T-helper 17 cell (primary cell): ENCODE measurements at places on chromosomes 6 and 20. TPM values are rescaled to one million over a fixed set of nuclear protein-coding genes. Genes with fewer than 3 reads are reported as not detected.

The LAMA4 gene
- total RNA-seq, result not detected

The FAM83C gene
- not detected for total RNA-seq

- no peak overlapping the region for H3K4me3 ChIP-seq
- H3K4me1 ChIP-seq, result peaks cover 8% of the 10 kb centered on the region
- H3K36me3 ChIP-seq, result peaks cover 12% of the 10 kb centered on the region
- H3K27me3 ChIP-seq, result no peaks in the 10 kb centered on the region
- H3K27ac ChIP-seq, result no peak overlapping the region
These were observed 468.0 kb downstream of the UTRN start for GRCh38 chr6:144753023-144753705.

DNA sequence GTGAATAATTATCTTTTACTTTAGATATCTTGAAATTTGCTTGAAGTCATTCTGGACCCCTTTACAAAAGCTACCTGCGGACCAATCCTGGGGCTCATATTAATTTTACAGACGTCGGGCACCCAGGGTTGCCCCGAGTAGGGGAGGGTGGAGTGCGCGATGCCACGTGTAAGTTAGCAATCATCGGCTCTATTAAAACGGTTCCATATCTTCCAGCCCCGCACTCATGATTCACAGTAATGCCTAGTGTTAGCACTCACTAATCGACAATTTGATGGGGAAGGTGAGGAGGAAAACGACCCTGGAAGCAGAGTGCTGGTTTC is 34.9 kb upstream of the TCF21 start:
- H3K27me3 ChIP-seq, result peaks cover 50% of the 10 kb centered on the region
- H3K27ac ChIP-seq, result no peak overlapping the region
- H3K36me3 ChIP-seq, result peaks cover 4% of the 10 kb centered on the region
- DNase-seq, result no peak
- peaks cover 6% of the 10 kb centered on the region for H3K4me1 ChIP-seq
- no peak overlapping the region for H3K4me3 ChIP-seq

The TTBK1 gene
- total RNA-seq, result 0.05 TPM

DNA sequence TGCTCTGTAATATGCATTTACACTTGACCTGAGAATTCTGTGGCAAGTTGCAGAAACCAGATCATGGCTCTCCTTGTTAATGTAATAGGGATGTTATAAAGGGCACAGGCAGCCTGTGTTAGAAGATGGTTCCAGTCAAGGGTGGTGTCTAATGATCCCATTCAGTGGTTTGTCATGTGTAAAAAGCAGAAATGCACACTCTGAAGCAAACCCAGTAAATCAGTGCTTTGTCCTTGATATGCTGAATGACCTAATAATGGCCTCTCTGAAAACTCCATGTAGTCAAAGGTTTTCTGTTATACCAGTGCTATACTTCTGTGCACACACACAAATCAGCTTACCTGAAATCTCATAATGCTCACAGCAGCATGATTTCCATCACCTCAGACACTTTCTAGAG is 66.2 kb downstream of the SOBP start:
- no peaks in the 10 kb centered on the region for H3K4me1 ChIP-seq
- no peak overlapping the region for H3K27ac ChIP-seq
- no peak overlapping the region for H3K4me3 ChIP-seq
- peaks cover 16% of the 10 kb centered on the region for H3K27me3 ChIP-seq
- H3K36me3 ChIP-seq, result no peaks in the 10 kb centered on the region
- no peak for DNase-seq

DNA sequence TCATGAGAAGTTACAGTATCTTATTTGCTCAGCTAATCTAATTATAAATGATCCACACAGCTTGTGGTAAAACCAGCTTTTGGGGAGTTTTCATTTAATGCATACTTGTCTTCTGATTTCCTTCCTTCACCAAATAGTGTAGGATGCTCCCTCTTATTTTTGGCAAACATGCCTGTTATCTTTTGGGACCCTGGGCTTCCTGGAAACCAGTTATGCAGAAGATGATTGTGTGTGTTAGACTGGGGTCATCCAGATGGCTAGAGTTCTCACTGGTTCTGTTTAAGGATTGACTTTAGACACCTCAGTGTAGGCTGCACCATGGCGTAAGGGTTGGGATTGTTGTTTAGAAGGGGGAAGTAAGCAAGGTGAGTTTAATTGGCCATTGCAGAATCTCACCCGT is 61.3 kb downstream of the PTPN1 start:
- peak overlapping the region; percentile 90 for H3K27ac ChIP-seq
- peaks cover 12% of the 10 kb centered on the region for H3K36me3 ChIP-seq
- H3K27me3 ChIP-seq, result no peaks in the 10 kb centered on the region
- H3K4me3 ChIP-seq, result no peak overlapping the region
- peaks cover 50% of the 10 kb centered on the region for H3K4me1 ChIP-seq

DNA sequence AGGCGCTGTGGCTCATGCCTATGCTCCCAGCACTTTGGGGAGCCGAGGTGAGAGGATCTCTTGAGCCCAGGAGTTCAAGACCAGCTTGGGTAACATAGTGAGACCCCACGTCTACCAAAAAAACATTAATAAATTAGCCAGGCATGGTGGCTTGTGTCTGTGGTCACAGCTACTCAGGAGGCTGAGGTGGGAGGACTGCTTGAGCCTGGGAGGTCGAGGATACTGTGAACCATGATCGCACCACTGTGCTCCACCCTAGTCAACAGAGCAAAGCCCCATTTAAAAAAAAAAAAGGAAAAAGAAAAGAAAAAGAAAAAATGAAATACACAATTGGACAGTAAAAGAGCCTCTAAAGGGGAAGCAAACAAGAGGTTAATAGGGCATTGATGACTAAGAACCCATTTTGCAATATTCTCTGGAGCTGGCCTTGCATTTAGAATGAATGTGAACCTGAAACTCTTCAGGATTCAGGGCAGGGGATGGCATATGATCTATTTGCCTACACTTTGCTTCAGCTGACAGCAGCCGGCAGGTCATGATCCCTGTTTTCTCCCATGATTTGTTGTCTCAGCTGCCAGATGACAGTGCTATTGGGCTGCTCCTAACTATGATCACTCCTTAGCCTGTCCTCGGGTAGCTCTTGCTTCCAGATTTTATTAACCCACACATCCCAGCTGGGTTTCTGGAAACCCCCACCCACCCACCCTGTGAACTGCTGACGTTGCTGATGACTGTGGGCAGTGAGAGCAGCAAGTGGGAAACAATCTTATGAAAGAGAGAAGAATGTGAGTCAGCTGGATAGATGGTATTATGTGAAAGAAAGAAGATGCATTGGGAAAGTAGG is 83.8 kb upstream of the ELOVL5 start:
- peaks cover 16% of the 10 kb centered on the region for H3K4me1 ChIP-seq
- peaks cover 19% of the 10 kb centered on the region for H3K27me3 ChIP-seq
- no peak for DNase-seq
- no peak overlapping the region for H3K4me3 ChIP-seq
- H3K27ac ChIP-seq, result no peak overlapping the region
- H3K36me3 ChIP-seq, result no peaks in the 10 kb centered on the region

DNA sequence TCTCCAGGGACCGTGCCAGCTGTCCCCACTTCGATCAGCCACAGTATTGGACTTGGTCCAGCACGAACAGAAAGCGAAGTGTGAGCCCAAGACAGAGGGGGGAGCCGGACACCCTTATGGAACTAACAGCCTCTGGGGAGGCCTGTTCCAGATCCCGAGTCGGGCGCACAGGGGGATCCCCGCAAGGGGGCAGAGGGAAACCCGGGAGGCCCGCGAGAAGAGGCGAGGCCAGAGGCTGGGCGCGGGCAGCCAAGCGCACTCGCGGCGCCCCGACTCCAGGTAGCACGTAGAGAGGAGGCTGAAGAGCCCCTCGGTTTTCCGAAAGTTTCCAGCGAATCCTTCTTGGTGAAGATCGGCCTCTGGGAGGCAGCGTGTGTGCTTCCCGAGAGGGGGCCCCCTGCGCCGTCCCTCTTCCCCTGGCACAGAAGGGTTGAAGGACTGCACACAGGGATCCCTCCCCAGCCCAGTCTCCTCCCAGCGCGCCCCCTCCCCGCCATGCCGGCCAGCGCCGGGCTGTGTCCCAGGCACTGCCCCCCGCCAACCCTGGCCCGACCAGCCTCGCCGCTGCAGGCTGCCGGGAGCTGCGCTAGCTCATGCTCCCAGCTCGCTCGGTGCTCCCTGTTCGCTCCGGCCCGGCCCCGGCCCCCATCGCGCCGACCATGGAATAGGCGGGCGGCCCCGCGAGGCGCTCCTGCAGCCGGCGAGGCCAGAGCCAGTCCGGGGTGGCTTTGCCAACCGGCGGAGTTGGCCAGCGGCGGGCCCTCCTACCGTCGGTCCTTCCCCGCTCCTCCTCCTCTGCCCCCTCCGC is 577 bp upstream of the SLC24A3 start:
- H3K36me3 ChIP-seq, result peaks cover 4% of the 10 kb centered on the region
- DNase-seq, result no peak
- no peak overlapping the region for H3K4me3 ChIP-seq
- peaks cover 53% of the 10 kb centered on the region for H3K27me3 ChIP-seq
- no peak overlapping the region for H3K27ac ChIP-seq
- no peaks in the 10 kb centered on the region for H3K4me1 ChIP-seq

GRCh38 chr6:43475516-43475915 is 1.9 kb upstream of the TJAP1 start:
- no peak for DNase-seq
- H3K27ac ChIP-seq, result peak overlapping the region; percentile 99
- no peak overlapping the region for H3K4me3 ChIP-seq
- H3K4me1 ChIP-seq, result peaks cover 24% of the 10 kb centered on the region

The SLC2A10 gene
- total RNA-seq, result not detected

The SLC35F1 gene
- total RNA-seq, result not detected

GRCh38 chr20:47921408-47921807 is 136.1 kb upstream of the SULF2 start:
- H3K36me3 ChIP-seq, result no peaks in the 10 kb centered on the region
- H3K27ac ChIP-seq, result no peak overlapping the region
- no peak overlapping the region for H3K4me3 ChIP-seq
- no peaks in the 10 kb centered on the region for H3K4me1 ChIP-seq
- peaks cover 34% of the 10 kb centered on the region for H3K27me3 ChIP-seq

DNA sequence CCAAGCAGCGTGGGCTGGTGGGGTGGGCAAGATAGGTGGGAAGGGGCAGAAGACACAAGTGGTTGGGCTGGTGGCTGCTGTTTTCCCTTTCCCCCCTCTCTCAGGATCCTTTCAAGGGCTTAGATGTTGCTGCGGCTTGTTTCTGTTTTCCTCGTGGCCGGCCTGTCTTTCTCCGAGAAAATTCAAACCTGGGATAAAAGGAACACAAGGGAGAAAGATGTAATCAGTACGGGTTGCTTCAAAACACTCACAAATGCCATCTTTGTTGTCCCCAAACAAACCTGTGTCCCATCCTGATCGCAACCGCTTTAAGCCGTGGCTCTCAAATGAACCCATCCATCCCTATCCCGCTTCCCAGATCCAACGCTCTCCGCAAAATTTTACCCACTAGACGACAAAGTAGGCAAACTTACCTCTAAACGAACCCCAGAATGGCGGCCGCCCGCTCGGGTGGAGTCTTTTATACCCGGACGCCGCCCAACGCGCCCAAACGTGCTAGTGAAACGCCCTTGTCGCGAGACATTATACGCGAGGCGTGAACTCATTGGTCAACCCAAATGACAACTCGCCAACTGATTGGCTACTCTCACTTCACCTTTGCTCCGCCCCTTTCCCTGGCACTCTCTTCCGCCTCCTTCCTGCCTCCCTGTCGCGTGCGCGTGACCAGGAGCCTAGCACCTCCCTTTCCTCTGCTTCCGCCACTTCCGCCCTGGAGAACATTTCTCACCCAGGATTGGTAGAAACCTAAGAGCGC is at the start of gene PPP1R10:
Gene PPP1R10 (minus strand): TSS at position 433 of the 754 bp plus-strand sequence. CDS start 7,299 bp downstream, outside the sequence.
- H3K36me3 ChIP-seq, result peaks cover 17% of the 10 kb centered on the region
- H3K4me3 ChIP-seq, result peak within 1 kb of the TSS; percentile 89
- peak; percentile 97 for DNase-seq
- H3K27me3 ChIP-seq, result no peaks in the 10 kb centered on the region
- peaks cover 33% of the 10 kb centered on the region for H3K4me1 ChIP-seq

DNA sequence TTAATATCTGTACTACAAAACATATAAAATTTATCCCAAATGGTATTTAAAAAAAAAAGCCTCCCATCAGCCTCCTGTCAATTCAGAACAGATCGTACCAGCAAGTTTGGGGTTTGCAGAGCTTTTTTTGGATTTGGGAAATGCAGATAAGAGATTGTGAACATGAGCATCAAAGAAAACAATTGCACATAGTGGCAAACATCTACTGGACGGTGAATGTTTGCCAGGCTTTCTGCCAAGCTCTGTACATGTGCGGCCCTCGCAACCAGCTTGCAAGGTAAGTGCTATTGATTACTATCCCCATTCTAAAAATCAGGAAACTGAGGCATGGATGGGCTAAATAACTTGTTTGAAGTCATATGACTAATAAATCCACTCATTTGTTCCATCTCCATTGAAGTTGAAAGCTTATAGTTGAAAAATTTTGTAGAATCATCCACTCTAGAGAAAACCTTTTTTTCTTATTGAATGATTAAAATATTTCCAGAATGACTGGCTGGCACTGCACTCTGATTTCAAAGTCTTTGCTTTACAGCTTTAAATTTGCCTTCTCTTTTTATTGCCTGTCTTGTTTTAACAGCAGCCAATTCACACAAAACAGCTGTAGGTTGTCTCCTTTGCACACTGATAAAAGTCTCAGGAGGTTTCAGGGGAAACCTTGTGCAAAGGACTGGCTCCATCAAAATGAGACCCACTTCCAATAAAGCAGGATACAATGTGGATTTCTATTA is 37.4 kb upstream of the SIRT5 start:
- H3K36me3 ChIP-seq, result no peaks in the 10 kb centered on the region
- peaks cover 3% of the 10 kb centered on the region for H3K4me1 ChIP-seq

The DLK2 gene
- total RNA-seq, result 0.25 TPM

GRCh38 chr6:165805636-165806035 is 142.6 kb upstream of the PDE10A start:
- peaks cover 24% of the 10 kb centered on the region for H3K27me3 ChIP-seq
- peaks cover 3% of the 10 kb centered on the region for H3K4me1 ChIP-seq
- no peak overlapping the region for H3K4me3 ChIP-seq
- no peaks in the 10 kb centered on the region for H3K36me3 ChIP-seq
